ENCODE measurements at places on chromosomes 12 and 14.

- no peak for DNase-seq
Observed at GRCh38 chr12:10529603-10530002, 23.9 kb downstream of the EIF2S3B start.

DNA sequence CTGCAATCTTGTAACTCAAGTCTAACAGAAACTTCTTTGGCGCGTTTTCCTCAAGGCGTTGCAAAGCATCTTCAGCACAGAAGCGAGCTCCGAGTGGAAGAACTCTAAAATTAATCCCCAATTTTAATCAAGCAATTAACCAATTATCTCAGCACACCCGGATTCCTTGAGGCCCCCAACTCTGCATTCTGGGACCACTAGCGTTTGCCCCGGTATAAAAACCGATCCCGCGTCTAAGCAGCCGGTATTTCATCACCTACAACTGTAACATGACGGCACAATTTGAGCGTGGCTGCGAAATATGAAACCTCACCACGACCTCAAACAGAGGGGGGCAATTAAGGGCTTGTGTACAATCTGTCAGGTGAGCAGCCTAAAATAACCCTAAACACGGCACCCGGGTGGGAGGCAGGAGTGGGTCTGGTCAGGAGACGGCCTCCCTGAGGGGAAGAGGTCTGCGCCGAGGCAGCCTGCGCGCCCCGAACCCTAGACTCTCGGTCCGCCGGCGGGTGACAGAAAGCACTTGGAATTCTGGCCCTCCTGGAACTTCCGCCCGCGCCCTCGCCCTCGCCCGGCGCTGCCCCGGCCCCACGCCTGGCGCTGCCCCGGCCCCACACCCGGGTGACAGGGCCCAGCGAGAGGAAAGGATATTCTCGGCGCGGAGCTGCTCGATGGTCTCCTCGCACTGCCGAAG is 594 bp downstream of the ZCCHC8 start:
- no peak for DNase-seq

DNA sequence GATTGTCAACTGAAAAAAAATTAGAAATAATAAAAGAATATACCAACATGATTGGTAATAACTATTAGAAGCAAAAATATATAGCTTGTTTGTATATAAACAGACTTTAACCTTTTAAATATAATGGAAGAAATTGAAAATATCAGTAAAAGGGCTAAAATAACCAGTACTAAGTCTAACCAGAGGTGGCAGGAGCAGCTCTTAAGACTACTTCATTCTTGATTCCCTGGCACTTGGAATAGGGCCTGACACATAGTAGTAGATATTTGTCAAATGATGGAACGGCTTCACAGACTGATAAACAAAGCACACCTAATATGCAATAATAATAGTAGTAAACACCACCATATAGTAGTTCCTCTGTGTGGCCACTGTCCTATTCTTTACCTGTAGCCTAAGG is 9.4 kb downstream of the TMEM63C start:
- no peak for DNase-seq

DNA sequence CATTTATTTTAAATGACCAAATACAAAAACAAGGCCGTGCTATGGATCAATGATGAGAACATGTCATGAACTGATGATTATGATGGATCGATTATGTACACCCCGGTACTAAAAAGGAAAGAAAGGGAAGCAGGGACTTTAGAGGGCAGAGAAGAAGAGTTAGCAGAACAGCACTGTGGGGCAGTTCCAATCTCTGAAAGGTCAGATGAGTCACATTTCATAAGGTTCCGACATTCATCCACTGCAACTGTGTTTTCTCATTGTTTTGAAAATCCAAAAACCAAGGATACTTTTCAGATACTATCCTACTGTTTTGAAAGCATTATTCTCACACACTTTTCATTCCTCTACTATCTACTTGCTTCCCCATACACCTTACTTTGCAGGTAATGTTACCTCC is 169.3 kb downstream of the STXBP6 start:
- no peak for DNase-seq

DNA sequence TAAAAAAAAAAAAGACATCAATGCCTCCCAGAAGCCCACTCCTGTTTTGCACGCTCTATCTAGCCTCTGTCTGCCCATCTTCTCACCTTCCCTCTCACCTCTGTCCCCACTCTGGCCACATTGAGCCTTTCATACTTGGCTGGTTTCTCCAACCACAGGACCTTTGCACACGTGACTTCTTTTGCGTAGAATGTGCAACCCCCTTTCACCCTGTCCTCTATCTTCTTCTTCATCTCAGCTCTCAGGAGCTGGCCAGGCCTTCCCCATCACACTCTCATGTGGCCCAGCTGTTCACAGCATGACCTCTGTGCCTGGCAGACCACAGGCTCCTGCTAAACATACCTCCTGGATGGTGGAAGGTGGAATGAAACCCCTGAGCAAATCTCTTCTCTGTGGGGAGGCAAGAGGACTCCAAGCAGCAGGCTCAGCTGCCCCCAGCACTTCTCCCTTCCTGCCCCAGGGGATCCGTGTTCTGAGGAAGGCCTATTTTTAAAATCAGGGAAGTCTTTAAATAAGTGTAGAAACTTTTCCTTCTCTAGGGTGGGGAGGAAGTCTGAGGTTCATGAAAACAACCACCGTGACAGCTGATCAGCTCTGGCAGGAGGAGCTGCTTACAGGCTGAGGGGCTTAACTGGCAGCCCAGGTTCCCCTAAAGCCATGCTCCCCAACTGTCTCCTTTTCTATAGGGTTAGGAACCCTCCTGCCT is 11.6 kb downstream of the HVCN1 start:
- DNase-seq: no peak

GRCh38 chr12:52713960-52714886 is 10.9 kb upstream of the KRT77 start:
- no peak for DNase-seq

DNA sequence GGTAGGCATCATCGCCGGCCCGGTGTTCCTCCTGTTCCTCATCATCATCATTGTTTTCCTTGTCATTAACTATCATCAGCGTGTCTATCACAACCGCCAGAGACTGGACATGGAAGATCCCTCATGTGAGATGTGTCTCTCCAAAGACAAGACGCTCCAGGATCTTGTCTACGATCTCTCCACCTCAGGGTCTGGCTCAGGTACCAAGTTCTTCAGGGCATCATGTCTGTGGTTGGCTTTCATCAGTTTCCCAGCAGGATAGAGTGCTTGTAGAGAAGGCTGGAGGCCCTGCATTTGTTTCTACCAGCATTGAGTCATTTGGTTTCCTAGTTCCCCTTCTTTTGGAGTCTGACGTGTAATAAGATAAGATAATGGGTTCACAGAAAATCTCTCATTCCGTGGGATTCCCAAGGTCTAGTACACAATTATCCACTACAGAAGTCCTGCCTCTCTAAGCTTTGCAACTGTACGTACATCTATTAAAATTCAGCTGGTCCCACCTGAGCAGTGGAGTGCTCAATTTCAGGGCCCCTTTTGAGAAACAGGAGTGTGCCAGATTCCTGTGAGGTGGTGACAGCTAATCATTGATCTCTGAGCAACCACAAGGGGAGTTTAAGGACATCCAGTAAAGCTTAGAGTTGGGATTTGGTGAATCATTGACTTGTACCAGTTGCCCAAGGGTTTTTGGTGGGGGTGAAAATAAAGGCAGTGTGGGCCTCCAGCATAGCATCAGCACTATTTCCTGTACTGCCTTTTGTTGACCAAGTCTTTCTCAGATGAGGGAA is 25.1 kb downstream of the ACVR1B start:
- no peak for DNase-seq

GRCh38 chr12:27260746-27261145 is 16.7 kb downstream of the STK38L start:
- DNase-seq: no peak

GRCh38 chr12:46959502-46959901 is 119.9 kb upstream of the PCED1B start:
- no peak for DNase-seq

Measured in hippocampal formation (tissue), 2 donors.